ENCODE measurements at places on chromosomes 5 and 9. TPM values are rescaled to one million over a fixed set of nuclear protein-coding genes. Genes with fewer than 3 reads are reported as not detected.
A peak's percentile ranks its signal among the peaks of the same experiment; 100 is the strongest.

The TYRP1 gene
- not detected for total RNA-seq

The LIFR gene
- 13.1 TPM for total RNA-seq

The TXNDC15 gene
- total RNA-seq, result 20.7 TPM

The PGM5 gene
- total RNA-seq, result 11.2 TPM

The N4BP3 gene
- 0.82 TPM for total RNA-seq

The POLR3G gene
- total RNA-seq, result 0.64 TPM

The GABRP gene
- not detected for total RNA-seq

The CTSL gene
- total RNA-seq, result 62.3 TPM

DNA sequence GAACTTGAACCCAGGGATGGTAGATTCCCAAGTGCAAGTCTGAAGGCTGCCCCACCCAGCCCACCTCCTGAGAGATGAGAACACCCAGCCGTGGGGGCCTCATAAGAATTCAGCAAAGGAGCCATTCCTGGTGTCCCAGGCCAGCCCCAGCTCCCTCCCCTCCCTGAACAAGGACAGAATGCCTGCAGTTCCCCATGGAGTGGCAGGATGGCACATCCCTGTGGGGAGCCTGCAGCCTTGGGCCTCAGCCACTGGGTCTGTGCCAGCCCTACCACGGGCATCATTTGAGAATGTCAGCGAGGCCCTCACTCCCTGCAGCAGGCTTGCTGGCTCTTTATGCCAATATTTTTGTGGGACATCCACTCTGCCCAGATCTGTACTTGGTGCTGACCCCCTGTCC lies 36.2 kb upstream of the RAPGEF1 start:
- DNase-seq, result no peak

GRCh38 chr9:35675732-35676392 lies 2.1 kb downstream of the CA9 start:
- peak; percentile 75 for DNase-seq

DNA sequence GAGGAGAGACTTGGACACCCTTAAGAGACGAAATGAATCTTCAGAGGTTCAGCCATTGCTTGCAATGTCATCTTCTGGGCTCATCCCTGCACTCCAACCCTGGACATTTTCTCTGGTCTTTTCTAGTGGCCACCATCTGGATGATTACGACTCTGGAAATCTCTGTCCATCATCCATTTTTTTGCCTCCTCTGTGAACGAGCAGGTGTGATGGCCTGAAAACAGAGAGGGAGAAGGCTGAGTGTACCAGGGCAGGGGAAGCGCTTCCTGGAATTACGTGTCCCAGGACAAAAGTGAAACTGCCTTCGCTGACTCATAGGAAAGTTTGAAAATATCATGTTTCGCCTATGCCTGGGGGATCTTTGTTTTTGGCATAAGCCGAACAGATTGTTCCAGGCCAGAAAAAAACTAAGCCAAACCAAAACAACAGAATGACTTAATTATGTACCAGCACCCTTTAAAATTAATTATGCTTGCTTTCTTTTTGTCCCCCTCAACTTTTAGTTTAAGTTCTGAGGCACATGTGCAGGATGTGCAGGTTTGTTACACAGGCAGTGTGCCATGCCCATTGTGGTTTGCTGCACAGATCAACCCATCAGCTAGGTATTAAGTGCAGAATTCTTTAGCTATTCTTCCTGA lies 31.9 kb downstream of the ANKRD33B start:
- DNase-seq, result no peak

- DNase-seq, result no peak
Measured at GRCh38 chr5:133992429-133993155, 12.2 kb downstream of the VDAC1 start.

- no peak for DNase-seq
Measured at GRCh38 chr9:110996436-110997220, 41.6 kb downstream of the LPAR1 start.

- no peak for DNase-seq
Measured at GRCh38 chr9:91795598-91796241, 154.3 kb downstream of the ROR2 start.

DNA sequence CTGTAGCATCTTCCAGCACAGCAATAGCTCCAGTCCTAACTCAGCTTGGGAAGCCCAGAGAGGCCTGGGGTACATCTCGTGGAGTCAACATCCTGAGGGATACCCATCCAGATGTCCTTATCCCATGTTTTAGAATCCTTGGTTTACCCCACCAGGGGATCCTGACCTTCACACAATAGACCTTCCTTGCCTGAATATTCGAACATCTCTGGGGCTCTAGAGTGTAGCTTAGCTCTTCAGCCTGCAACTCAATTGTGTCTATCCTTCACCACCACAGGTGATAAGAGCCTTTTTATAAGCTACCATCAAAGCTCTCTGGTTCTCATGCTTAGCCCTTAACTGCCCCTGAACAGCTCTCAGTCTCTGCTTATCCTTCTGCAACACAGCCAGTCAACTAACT lies 7.5 kb upstream of the RALGPS1 start:
- DNase-seq, result no peak

GRCh38 chr5:22471154-22471553 lies 382.0 kb downstream of the CDH12 start:
- no peak for DNase-seq

DNA sequence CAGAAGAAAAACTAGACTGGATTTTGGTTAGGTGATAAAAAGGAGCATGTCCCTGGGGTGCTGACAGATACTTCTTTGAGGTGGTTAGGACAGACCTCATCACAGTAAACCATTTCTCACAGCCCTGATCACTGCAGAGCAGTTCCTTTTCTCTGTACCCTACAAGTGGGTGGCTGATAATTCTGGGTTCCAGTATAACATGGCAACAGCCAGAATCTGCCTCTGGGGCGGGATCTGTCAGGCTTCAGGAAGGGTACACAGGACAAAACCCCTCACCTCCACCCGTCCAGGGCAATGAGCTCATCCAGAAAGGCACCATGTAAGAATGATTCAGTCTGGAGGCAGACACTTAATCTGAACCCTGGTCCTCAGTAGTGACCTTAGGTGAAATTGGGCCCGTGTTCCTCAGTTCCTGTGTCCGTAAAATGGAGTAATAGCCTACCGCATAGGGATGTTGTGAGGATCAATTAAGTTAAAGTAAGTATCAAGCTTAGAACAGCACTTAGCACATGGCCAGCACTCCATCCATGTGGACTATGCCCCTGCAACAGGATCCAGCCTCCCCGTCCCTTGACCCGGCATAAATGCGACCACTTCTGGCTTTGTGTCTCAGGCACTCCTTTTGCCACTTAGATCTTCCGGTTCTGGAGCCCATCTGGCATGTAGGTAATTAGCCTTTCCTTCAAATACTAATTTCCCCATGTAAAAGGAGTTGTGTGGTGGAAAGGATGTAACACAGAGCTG lies 129.2 kb downstream of the LHFPL2 start:
- no peak for DNase-seq
